ENCODE measurements at places on chromosomes 11 and 22.

- DNase-seq = peak; percentile 76
These were observed at the start of gene FAM89B for GRCh38 chr11:65572356-65573051. TSS of gene FAM89B (plus strand) at chr11:65572538. CDS start at chr11:65572670, 132 bp downstream.

GRCh38 chr11:808427-809286 lies 1.1 kb upstream of the RPLP2 start:
- DNase-seq = no peak

DNA sequence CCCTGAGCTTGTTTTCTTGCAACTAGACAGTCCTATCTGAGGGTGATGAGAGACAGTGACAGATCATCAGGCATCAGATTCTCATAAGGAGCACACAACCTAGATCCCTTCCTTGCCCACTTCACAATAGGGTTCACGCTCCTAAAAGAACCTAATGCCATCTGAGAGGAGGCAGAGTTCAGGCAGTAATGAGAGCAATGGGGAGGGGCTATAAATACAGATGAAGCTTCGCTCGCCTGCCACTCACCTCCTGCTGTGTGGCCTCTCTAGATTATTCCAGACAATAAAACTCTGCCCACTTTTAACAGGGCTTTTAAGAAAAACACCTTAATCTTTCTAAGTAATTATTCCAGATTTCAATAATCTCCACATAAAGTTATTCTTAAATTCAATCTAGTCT lies 43.9 kb upstream of the PAK1 start:
- no peak for DNase-seq

DNA sequence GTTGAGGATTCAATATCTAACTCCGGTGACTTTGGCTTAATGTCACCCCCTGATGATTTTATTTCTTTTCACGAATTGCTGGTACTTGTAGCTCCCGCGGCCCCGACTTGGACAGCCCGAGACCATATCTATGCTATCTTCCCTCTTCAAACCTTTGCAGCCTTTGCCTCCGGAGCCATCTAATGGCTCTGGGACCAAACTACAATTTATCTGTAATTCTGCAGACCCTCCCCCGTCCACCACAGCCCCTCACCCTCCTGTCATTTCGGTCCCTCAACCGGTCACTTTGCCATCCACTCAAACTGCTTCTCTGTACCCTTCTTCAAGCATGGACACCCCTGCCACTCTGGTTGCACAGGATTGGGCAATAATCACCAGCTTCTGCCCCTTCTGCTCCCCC lies 25.7 kb upstream of the ALDH3B2 start:
- no peak for DNase-seq

GRCh38 chr11:92332986-92333385 lies 108.4 kb downstream of the FAT3 start:
- DNase-seq = no peak

GRCh38 chr11:131530407-131530806 lies 160.0 kb downstream of the NTM start:
- no peak for DNase-seq

- peak; percentile 34 for DNase-seq
These were observed 5.4 kb downstream of the FADS2 start for GRCh38 chr11:61833471-61833870.

DNA sequence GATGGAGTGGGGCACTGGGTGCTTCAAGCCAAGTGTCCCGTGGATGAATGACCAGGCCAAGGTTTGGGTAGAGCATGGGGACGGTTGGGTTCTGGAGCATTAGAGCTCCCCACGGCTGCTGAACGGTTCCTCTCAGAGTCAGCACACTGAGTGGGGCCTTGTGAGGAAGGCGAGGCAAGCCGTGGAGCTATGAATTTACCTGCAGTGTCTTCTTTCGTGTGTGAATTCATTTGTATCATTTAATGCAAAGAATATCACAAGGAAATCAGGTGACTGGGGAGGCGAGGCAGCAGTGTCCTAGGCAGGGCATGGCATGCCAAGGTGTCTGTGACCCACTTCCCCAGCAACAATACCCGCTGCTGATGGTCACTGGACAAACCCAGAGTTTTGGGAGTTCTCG lies 343.5 kb upstream of the B3GAT1 start:
- DNase-seq = no peak

DNA sequence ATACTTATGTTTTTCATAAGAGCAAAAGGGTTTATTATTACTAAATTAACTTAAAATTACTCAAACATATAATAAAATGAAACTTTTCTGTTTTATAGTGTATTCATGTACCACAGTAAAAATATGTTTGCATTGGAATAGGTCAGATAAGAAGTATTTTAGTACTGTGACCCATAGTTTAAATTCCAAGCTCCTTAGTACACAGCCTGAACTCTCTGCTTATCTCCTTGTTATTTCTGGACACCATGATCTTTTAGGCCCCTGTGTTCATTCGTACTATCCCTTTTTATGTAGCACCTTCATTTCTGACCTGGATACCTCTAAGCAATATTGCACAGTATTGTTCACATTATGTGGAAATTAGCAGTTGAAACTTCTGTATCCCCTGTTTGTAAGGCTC lies 296.7 kb upstream of the SYN3 start:
- no peak for DNase-seq

GRCh38 chr22:24319451-24319850 lies 48.8 kb downstream of the SPECC1L start:
- no peak for DNase-seq

GRCh38 chr22:48957987-48958321 lies 869.7 kb downstream of the BRD1 start:
- no peak for DNase-seq

GRCh38 chr11:46594374-46594700 lies 514 bp upstream of the AMBRA1 start:
- DNase-seq = no peak

DNA sequence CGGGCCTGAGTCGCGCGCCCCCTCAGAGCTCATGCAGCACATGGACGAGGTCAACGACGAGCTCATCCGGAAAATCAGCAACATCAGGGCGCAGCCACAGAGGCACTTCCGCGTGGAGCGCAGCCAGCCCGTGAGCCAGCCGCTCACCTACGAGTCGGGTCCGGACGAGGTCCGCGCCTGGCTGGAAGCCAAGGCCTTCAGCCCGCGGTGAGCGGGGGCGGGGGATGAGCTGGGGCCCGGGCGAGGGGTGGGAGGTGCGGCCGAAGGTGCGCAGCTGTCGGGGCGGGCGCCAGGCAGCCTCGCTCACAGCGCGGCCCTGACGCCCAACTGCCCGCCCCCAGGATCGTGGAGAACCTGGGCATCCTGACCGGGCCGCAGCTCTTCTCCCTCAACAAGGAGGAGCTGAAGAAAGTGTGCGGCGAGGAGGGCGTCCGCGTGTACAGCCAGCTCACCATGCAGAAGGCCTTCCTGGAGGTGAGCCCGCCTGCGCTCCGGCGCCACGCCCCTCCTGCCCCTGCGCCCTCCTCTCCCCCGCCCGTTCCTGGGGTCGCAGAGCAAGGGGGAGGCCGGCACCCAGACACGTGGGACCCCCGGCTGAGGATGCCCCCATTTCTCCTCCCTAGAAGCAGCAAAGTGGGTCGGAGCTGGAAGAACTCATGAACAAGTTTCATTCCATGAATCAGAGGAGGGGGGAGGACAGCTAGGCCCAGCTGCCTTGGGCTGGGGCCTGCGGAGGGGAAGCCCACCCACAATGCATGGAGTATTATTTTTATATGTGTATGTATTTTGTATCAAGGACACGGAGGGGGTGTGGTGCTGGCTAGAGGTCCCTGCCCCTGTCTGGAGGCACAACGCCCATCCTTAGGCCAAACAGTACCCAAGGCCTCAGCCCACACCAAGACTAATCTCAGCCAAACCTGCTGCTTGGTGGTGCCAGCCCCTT lies 20.5 kb downstream of the EPS8L2 start:
- DNase-seq = peak; percentile 70

GRCh38 chr11:57497303-57498247 lies 17.9 kb downstream of the SLC43A1 start:
- DNase-seq = no peak

DNA sequence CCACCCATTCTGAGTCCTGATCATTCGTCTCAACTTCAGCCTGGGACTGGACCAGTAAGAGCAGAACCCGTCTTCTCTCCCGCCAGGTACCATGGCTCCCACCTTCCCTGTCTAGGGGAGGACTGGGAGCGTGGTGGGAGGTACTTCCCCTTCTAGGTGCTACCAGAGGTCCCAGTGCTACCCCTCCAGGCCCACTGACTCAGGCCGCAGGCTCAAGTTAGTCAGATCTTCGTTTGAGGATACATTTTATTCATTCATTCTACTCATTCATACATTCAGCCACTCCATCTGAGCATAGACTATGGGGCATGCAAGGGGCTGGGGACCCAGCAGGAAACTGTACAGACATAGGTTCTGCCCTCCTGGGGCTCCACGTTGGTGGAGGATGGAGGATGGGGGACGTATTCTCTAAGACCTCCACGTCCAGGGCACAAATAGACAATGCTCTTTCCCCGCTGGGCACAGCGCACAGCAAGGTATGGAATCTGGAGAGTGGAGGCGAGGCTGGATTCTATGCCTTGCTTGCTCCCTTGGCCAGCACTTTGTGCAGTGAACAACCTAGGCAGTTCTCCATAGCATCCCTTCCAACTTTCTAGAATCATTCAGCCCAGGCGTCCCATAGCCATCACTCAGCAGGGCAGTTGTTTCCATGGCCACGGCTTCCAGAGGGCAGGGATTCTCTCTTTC lies 1.0 kb upstream of the RAB3IL1 start:
- no peak for DNase-seq

DNA sequence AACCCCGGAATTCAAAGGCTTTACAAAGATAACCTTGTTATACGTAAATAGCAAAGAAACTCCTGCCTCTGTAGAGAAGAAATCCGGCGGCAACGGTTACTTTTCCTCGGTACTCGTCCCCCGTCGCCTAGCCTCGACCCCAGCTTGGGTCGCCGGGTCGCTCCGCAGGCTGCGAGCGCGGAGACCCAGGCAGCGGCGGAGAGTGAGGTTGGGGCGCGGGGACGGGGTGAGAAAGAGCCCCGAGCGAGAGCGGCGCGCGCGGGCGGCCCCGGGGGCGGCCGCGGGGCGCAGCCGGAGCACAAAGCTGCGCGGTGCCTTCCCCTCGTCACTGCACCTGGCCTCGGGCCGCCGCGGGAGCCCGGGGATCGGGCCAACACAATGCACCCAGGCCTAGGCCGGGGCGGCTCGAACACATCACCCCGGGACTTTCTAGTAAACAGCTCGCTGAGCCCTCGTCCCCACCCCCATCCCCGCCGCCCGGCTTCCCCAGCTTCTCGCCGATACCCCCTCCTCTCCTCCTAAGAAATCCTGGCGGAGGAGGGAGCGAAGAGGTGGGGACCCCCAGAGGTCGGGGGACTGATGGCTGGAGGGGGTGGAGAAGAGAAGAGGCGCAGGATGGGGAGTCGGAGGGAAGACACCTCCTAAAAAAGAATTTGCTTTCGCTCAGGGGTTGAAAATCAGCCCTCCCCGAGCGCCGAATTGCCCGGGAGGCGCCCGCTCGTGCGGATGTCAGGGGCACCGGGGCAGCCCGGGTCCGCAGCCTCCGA lies 845 bp downstream of the MPPED2 start:
- no peak for DNase-seq

DNA sequence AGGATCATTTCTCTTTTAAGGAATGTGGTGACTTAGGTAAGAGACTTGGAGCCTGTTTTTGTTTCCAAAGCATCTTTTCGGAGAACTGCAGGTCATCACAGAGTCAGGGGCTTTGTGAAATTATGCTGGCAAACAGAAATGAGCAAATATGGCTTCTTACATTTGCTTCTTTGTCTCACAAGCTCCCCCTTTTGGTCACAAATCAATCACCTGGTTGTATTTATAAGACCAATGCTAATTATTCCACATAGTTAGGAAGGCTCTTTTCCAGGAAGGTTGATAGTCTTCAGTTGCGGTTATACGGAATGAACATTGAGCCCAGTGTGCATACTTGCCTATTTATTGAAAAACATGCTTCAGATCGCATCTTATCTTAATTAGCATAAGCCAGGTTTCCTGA lies 34.6 kb upstream of the CEP126 start:
- peak; percentile 27 for DNase-seq

GRCh38 chr11:65542738-65543390 lies 15.3 kb downstream of the LTBP3 start:
- DNase-seq = no peak

- DNase-seq = no peak
These were observed 1.2 kb upstream of the CCDC86 start for GRCh38 chr11:60840470-60841430.

- DNase-seq = no peak
These were observed 590 bp upstream of the IFITM10 start for GRCh38 chr11:1750840-1751530.

DNA sequence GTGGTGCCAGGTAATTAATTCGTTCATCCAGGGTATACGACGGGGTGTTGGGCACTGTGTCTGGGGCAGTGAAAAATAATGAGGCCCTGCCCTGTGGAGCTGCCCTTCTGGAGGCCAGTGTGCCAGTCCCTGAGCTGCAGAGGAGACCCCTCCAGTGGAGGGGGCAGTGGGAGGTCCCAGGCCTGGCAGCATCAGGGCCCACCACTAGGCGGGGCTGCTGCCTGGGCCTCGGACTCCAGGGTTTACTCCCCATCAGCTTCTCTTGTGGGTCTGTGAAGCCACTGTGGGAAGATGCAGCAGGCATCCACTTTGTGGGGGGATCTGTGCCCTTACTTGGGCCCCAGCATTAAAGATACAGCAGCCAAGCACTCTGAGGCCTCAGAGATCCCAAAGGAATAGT lies 17.4 kb upstream of the TMPRSS6 start:
- no peak for DNase-seq

GRCh38 chr11:117855186-117855845 lies 21.1 kb downstream of the FXYD6 start:
- no peak for DNase-seq

DNA sequence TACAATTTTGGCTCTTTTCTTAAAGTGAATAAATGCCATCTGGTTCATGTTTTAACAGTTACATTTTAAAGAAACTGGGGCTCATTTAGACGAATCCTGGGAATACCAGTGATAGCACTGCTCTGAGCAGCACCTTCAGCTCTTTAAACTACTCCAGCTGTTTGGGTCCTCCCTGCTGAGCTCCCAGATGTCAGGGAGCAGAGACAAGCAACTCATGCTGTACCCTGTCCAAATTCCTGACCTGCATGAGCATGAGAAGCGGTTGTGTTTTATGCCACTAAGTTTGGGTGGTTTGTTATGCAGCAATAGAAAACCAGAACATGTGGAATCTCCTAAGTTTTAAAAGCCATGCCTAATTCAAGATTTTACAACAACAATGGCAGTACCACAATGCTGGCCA lies 90.0 kb downstream of the FDX1 start:
- no peak for DNase-seq

DNA sequence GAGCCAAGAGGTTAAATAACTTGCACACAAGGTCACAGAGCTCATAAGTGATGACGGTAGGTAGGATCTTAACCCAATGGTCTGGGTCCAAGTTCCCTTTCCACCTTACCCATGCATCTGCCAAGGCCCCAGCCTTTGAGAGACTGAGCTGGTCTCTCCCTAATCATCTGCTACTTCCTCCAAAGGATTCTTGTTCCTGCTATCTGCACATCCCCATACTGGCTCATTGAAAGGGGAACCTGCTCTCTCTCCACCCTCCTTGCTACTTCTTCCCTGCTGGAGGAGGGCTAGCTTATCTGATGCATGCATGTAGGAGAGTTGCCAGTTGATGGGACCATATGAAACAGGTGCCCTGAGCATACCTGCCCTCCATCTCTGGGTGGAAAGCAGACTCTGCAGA lies 47.7 kb downstream of the COMMD9 start:
- DNase-seq = no peak

GRCh38 chr11:64395545-64396078 lies 36.6 kb downstream of the RPS6KA4 start:
- DNase-seq = no peak

GRCh38 chr22:24801901-24802465 lies 4.0 kb upstream of the SGSM1 start:
- no peak for DNase-seq
